Islet precursor cell (in vitro differentiated cells): ENCODE measurements at places on chromosomes 13 and 19.

DNA sequence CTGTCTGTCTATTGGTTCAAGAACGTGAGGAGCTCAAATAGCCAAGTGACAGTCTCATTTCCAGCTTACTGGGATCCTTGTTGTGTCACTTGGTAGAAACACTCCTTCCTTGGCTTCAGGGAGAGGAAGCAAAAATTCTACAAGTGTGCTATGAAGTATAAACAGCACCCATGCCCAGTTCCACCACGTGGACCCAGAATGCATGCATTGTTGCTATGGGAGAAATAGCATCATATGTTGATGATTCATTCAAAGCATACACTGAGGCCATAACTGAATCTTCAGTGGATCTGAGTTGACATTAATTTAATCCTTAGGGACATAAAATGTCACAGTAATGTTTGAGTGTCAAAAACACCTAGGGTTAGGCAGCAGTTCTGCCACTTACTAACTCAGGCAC, 199.0 kb upstream of the RXFP2 start:
- no peak for DNase-seq

- no peak for DNase-seq
Measured at GRCh38 chr19:42088471-42089190, 12.7 kb downstream of the ZNF574 start.

DNA sequence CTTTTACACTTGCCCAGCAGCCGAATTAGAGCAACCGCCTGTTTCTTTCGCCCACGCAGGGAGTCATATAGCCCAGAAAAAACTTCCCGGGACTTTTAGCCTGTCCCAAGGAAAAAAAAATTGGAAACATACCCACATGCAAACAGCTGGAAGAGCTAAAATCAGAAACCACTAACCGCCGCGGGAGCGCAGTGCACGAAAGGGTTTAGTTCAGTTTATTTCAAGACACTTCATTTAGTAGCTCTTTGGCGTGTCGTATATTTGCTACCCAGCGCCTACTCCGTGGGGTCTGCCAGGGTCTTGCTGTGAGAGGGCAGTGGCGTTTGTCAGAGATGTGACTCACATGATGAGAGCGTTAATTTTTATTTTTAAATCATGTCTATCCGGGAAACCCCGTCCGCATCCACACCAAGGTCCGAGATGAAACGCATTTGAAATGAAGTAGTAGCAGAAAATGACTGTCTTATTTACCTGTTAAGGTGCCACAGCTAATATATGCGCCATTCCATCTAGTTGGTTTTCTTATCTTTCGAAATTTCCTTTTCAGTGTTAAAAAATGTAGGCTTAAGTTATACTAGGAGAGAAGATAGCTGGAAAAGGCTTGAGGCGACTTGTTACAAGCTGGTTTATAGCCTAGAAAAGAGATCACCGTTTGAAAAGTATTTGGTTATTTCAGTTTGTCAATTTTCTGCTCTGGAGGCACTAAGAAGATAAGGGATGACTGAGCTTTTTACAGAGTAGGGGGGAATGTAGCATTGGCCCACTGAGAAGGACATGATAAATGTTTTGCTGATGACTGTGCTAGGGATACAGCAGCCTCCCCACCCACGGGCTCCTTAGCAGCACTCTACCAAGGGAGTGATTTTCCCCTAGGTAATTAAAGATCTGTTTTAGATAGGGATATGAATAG, 1.7 kb downstream of the KLF5 start:
- DNase-seq, result peak; percentile 71

DNA sequence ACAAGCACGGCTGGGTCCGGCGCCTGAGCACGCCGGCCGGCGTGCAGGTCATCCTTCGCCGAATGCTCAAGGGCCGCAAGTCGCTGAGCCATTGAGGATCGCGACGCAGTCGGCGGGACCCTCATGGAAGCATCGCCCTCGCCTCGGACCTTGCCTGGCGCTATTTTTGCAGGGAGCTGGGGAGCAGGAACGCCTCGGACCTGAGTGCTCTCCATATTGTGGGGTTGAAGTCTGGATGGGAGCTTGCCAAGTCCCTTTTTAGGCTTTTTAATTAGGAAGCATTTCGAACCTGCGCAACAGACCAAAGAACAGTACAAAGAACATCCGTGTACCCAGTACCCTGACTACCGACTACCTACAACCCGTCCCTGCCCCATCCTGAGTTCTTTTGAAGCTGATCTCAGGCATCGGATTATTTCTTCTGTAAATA, 628 bp downstream of the MRPL34 start:
- DNase-seq, result peak; percentile 79

DNA sequence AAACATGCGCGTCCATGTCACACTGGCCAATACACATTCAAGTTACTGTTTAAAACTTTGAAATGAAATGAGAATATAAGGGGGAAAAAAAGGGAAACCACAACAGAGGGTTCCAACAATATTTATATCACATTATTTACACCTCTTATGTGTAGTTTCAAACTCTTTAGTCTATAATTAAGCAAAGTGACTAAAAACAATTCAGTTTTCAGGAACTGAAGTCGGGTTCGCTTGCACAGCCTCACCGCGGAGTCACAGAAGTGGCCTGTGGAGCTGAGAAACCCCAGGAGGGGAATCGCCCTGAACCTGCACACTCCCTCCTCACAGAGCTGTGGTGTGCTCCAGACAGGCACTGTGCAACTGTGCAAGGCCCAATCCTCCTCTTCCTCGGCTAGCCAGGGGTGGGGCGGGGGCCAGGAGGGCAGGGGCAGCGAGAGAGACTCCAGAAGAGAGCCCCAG, 75.9 kb downstream of the STK24 start:
- DNase-seq, result peak; percentile 35

- DNase-seq, result no peak
Measured at GRCh38 chr19:29189033-29189360, 24.0 kb downstream of the UQCRFS1 start.

DNA sequence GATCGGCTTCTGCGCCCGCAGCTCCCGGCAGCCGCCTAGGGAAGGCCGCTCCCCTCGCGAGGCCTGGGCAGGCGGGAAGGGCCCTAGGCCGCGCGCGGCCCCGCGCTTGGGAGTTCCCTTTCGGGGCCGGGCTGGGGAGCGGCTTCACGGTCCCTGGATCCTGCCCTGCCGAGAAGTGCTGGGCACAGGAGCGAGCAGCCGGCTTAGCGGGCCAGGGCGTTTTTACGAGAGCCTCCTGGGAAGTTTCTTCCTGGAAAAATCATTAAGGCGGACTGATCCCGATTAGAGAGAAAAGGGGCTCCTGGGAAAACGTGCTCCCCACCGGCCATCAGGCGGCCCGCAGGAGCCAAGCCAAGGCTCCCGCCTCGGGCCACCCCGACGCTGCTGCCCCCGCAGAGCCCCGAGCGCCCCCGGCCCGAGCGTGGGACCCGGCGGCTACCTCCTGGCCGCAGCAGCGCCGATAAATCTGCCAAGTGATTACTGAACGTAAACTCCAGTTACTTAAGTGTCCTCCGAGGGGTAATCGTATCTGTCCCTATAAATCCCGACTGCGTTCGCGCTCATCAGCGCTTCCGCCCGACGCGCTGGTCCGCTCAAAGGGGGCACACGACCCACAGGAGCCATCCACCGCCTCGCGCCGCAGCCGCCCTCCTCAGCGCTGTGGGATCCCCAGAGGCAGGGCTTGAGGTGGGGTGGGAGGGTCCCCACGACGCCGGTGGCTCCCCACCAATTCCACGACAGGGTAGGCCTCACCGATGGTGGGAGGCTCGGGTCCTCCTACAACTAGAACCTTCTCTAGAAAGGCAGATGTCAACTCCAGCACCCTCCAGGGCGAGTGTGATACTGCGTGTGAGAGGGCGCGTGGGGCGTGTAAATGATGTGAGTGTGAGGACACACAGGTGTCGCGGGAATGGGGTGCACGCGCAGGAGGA, 2.8 kb downstream of the ZIC5 start:
- DNase-seq, result no peak

GRCh38 chr13:33541456-33541855, 255.9 kb upstream of the STARD13 start:
- DNase-seq, result no peak
